Purkinje cell (primary cell): ENCODE measurements at places on chromosomes 5 and 9. TPM values are rescaled to one million over a fixed set of nuclear protein-coding genes. Genes with fewer than 3 reads are reported as not detected.

Gene FOXD4L3
- polyA plus RNA-seq = not detected in 2 replicates

Gene RECK
- 3.4 and 4.3 TPM in 2 replicates for polyA plus RNA-seq

Gene CDO1
- polyA plus RNA-seq = 40.0 and 66.5 TPM in 2 replicates

Gene AGXT2
- polyA plus RNA-seq = not detected in 2 replicates

Gene JAKMIP2
- polyA plus RNA-seq = 49.0 and 63.1 TPM in 2 replicates

Gene SLC34A1
- polyA plus RNA-seq = not detected in 2 replicates

Gene HRH2
- 8.8 and 11.5 TPM in 2 replicates for polyA plus RNA-seq

Gene KCNIP1
- polyA plus RNA-seq = 139 and 148 TPM in 2 replicates

Gene GABRP
- 0.38 and 0.50 TPM in 2 replicates for polyA plus RNA-seq

Gene RNF183
- polyA plus RNA-seq = not detected in 2 replicates

Gene SMIM32
- polyA plus RNA-seq = 0.91 and 2.4 TPM in 2 replicates

Gene POC5
- polyA plus RNA-seq = 12.0 and 14.1 TPM in 2 replicates

Gene PCDHB2
- 4.7 and 8.3 TPM in 2 replicates for polyA plus RNA-seq

Gene PCDHGA2
- polyA plus RNA-seq = 1.9 TPM in 1 of 2 replicates, not detected in the other

Gene RASEF
- polyA plus RNA-seq = 0.04 TPM in 1 of 2 replicates, not detected in the other

Gene FUT7
- polyA plus RNA-seq = not detected in 2 replicates

Gene LRRC19
- 0.30 TPM in 1 of 2 replicates, not detected in the other for polyA plus RNA-seq

Gene CEL
- 0.09 and 0.10 TPM in 2 replicates for polyA plus RNA-seq

Gene PCDHB3
- 3.7 and 7.5 TPM in 2 replicates for polyA plus RNA-seq

Gene PCDHA1
- polyA plus RNA-seq = 5.3 and 10.1 TPM in 2 replicates

Gene INSL6
- 2.3 TPM in 1 of 2 replicates, not detected in the other for polyA plus RNA-seq

Gene CCDC171
- 2.3 and 4.4 TPM in 2 replicates for polyA plus RNA-seq

Gene POU5F2
- polyA plus RNA-seq = 0.14 and 0.31 TPM in 2 replicates

Gene ECSCR
- polyA plus RNA-seq = 2.1 TPM in 1 of 2 replicates, not detected in the other

Gene ROPN1L
- polyA plus RNA-seq = 6.9 and 13.0 TPM in 2 replicates

Gene SOHLH1
- polyA plus RNA-seq = 1.4 TPM in 1 of 2 replicates, not detected in the other

Gene NR4A3
- 0.76 and 3.0 TPM in 2 replicates for polyA plus RNA-seq

Gene SLC6A3
- not detected in 2 replicates for polyA plus RNA-seq

Gene FAM78A
- 0.24 TPM in 1 of 2 replicates, not detected in the other for polyA plus RNA-seq

Gene SHOC1
- polyA plus RNA-seq = 0.62 and 0.76 TPM in 2 replicates

Gene CYSRT1
- polyA plus RNA-seq = 0.26 TPM in 1 of 2 replicates, not detected in the other

Gene APBA1
- 6.8 and 9.0 TPM in 2 replicates for polyA plus RNA-seq

Gene C9orf50
- polyA plus RNA-seq = not detected in 2 replicates

Gene MAMDC2
- polyA plus RNA-seq = 1.6 and 3.9 TPM in 2 replicates

Gene SPINK5
- polyA plus RNA-seq = 0.23 TPM in 1 of 2 replicates, not detected in the other

Gene NUTM2G
- polyA plus RNA-seq = not detected in 2 replicates

Gene SLC25A48
- not detected in 2 replicates for polyA plus RNA-seq

Gene SLC36A2
- polyA plus RNA-seq = not detected in 2 replicates

Gene DRD1
- polyA plus RNA-seq = 10.2 and 14.1 TPM in 2 replicates

Gene SPINK4
- polyA plus RNA-seq = not detected in 2 replicates

Gene ACTL7B
- polyA plus RNA-seq = not detected in 2 replicates
